Vagina (tissue), 2 donors: ENCODE measurements at places on chromosomes 13 and 19. TPM values are rescaled to one million over a fixed set of nuclear protein-coding genes. Genes with fewer than 3 reads are reported as not detected.

The YJEFN3 gene
- total RNA-seq = 2.5 TPM

The CFD gene
- total RNA-seq = 2,325 TPM

- DNase-seq = no peak
These were observed 3.6 kb downstream of the SIGLEC11 start for GRCh38 chr19:49957262-49957915.

- no peak for DNase-seq
These were observed 491.2 kb downstream of the GPC5 start for GRCh38 chr13:91889641-91890040.

- no peak for DNase-seq
These were observed 3.0 kb downstream of the ATP1A3 start for GRCh38 chr19:41991025-41991424.

GRCh38 chr13:71089056-71089455 is 777.9 kb downstream of the DACH1 start:
- DNase-seq = no peak

DNA sequence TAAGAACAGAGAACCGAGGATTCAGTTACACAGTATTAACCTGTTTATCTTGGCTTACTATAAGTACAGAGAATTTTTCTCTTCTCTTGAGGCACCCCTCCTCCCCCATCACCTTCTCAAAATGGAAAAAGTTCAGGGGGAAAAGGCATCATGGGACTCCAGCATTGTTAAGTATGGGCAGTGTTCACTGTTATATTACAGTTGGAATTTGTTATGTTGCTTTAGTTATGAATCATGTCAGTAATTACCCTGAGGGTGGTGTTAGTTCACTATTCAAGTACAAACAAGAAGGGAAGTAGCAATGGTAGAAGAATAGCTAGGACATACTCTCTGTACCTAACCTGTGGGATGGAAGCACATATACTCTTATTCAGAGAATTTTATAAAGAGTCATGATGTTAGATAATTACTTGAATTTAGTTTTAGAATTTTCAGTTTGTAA is 12.0 kb downstream of the LPAR6 start:
- DNase-seq = no peak

DNA sequence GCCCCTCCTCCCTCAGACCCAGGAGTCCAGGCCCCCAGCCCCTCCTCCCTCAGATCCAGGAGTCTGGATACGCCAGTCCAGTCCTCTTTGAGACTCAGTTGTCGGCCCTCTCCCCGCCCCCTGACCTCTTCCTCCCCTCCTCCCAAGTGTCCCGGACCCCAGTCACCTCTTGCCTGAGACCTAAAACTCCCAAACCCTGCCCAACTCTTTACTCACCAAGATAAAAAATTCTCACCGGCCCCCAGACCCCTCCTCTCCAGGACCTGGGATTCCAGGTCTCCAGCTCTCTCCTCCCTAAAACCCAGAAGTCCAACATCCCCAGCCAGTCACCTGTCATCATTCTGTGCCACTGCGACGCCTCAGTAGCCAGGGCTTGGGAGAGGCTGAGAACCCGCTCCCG is 1.4 kb upstream of the HSD17B14 start:
- no peak for DNase-seq
